Trophoblast cell (in vitro differentiated cells and primary cell): ENCODE measurements at places on chromosomes 3 and 15.
A peak's percentile ranks its signal among the peaks of the same experiment; 100 is the strongest.

- no peaks in the 10 kb centered on the region for H3K4me1 ChIP-seq
- no peak for DNase-seq
- no peaks in the 10 kb centered on the region for H3K27me3 ChIP-seq
- no peaks in the 10 kb centered on the region for H3K36me3 ChIP-seq
- no peak overlapping the region for H3K4me3 ChIP-seq
- no peak overlapping the region for H3K27ac ChIP-seq
Measured at GRCh38 chr3:38562467-38562925, 66.4 kb downstream of the EXOG start.

DNA sequence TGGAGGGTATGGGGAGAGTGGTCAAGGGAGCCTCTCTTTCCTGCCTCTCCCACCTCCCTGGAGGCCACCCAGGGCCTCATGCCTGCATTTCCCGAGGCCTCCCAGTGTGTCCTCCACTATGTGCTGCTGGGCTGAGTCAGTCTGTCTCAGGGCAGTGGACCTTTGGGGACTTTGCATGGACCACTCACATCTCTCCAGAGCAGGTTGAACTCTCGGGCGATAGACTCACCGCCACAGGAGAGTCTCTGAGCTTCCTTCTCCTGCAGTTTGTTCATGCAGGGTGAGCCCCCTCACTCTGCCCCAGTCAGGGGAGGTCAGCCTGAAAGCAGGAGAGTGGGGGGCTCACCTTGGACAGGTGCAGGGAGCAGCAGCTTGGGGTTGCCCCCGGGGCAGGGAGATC is 60.5 kb upstream of the SEC22A start:
- H3K4me1 ChIP-seq: peaks cover 7% of the 10 kb centered on the region
- peaks cover 53% of the 10 kb centered on the region for H3K36me3 ChIP-seq
- no peak overlapping the region for H3K27ac ChIP-seq
- no peak for DNase-seq
- H3K27me3 ChIP-seq: no peaks in the 10 kb centered on the region

DNA sequence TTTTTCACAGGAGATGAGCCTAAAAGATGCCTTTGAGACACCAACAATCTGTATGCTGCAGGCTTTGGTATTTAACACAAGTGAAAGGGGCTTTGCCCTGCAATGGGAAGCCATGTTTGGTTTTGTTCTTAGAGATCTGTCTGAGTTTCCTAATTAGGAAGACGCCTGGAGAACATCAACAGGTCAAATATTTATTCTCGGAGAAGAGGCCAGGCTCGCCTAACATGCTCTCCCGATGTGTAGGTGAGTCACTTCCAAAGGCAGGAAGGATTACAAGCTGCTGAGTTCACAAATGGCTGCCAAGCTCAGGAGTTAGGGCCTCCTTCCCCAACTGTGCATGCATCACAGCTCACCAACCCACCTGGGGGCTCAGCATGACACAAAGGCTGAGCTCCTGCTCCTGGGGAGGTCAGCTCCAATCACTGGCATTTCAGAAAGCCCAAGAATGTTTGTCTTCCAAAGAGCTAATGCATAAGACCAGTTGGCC is 119.5 kb upstream of the PRICKLE2 start:
- H3K4me1 ChIP-seq: peaks cover 40% of the 10 kb centered on the region
- H3K4me3 ChIP-seq: no peak overlapping the region
- no peaks in the 10 kb centered on the region for H3K36me3 ChIP-seq
- no peaks in the 10 kb centered on the region for H3K27me3 ChIP-seq

GRCh38 chr3:33798113-33798417 is 365 bp upstream of the PDCD6IP start:
- DNase-seq: no peak
- no peaks in the 10 kb centered on the region for H3K4me1 ChIP-seq
- peak overlapping the region; percentile 6 for H3K27ac ChIP-seq
- H3K4me3 ChIP-seq: peak overlapping the region; percentile 97
- no peaks in the 10 kb centered on the region for H3K27me3 ChIP-seq

- no peaks in the 10 kb centered on the region for H3K27me3 ChIP-seq
- DNase-seq: no peak
- H3K4me3 ChIP-seq: no peak overlapping the region
- H3K36me3 ChIP-seq: no peaks in the 10 kb centered on the region
- H3K27ac ChIP-seq: no peak overlapping the region
- peaks cover 2% of the 10 kb centered on the region for H3K4me1 ChIP-seq
Measured at GRCh38 chr15:81263477-81263876, 60.5 kb downstream of the STARD5 start.

DNA sequence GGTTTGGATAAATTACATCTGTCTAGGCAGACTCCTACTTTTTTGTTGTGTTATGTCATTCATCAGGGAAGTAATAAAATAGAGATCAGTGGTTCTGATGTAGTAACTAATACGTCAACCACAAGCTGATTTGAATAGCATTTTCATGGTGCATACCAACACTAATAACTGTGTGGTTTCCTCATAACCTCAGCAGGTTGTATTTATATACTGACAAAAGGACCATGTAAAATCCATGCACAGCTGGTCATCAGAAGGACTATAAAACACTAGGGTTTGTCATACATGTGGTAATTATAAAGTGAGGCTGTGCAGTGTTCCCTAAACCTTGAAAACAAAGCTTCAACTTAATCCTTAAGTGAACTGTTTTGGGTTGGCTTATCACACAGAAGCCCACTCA is 216.8 kb upstream of the RBMS3 start:
- no peak overlapping the region for H3K27ac ChIP-seq
- no peak for DNase-seq
- H3K27me3 ChIP-seq: no peaks in the 10 kb centered on the region
- H3K36me3 ChIP-seq: no peaks in the 10 kb centered on the region

GRCh38 chr3:111767756-111768445 is 91.2 kb upstream of the PHLDB2 start:
- H3K27me3 ChIP-seq: no peaks in the 10 kb centered on the region
- no peaks in the 10 kb centered on the region for H3K36me3 ChIP-seq
- DNase-seq: no peak
- H3K27ac ChIP-seq: no peak overlapping the region

DNA sequence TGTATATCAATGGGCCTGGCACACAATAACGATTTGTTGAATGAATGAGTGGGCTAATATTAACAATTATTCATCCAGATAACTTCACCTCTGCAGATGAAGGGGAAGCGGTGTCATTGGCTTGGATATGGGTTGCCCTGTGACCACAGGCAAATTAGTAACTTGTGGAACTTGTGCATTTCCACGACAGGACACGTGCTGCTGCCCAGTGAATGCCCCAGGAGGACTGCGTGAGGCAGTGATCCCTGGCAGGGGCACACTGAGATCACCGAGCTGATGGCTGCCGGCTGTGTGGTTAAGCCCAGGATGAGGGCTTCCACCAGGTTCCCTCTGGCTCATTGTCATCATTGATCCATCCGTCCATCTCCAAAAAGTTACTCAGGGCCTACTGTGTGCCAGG is 84.1 kb upstream of the HACD2 start:
- no peaks in the 10 kb centered on the region for H3K27me3 ChIP-seq
- no peak for DNase-seq
- no peak overlapping the region for H3K27ac ChIP-seq
- peaks cover 26% of the 10 kb centered on the region for H3K36me3 ChIP-seq

GRCh38 chr3:129087138-129087702 is 26.6 kb downstream of the GP9 start:
- H3K27ac ChIP-seq: no peak overlapping the region
- H3K27me3 ChIP-seq: no peaks in the 10 kb centered on the region
- H3K4me1 ChIP-seq: no peaks in the 10 kb centered on the region
- no peak overlapping the region for H3K4me3 ChIP-seq

- no peaks in the 10 kb centered on the region for H3K36me3 ChIP-seq
- DNase-seq: no peak
- no peaks in the 10 kb centered on the region for H3K27me3 ChIP-seq
- H3K4me1 ChIP-seq: peaks cover 2% of the 10 kb centered on the region
- no peak overlapping the region for H3K4me3 ChIP-seq
Measured at GRCh38 chr3:31521468-31521867, 11.3 kb upstream of the STT3B start.

DNA sequence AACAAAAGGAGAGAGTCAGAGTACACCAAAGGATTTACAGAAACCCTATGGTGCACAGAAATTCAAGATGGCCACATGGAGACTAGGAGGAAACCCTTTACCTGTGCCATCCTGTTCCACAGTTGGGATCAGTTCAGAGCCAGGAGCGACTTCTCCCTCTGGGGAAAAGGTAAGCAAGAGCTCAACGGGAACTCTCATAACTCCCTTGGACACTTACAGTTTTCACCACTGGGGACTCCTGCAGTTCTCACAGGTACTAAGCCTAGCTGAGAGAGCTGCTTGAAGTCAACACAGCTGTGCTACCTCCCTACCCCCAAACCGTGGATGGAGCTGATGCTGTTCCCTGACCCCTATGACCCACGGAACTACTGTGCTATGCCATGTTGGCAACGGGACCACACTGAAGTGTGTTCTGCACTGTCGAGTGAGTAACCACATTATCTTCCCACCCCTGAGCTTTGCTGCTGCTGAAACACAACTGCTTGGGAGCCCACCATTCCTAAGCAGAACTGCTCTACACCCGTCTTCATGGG is 606.8 kb downstream of the GBE1 start:
- no peaks in the 10 kb centered on the region for H3K4me1 ChIP-seq
- H3K36me3 ChIP-seq: no peaks in the 10 kb centered on the region
- no peaks in the 10 kb centered on the region for H3K27me3 ChIP-seq
- no peak overlapping the region for H3K27ac ChIP-seq

GRCh38 chr3:46607603-46608028 is 4.7 kb upstream of the FAM240A start:
- peak; percentile 17 for DNase-seq
- no peaks in the 10 kb centered on the region for H3K27me3 ChIP-seq
- H3K27ac ChIP-seq: no peak overlapping the region
- no peak overlapping the region for H3K4me3 ChIP-seq
- H3K36me3 ChIP-seq: no peaks in the 10 kb centered on the region
- H3K4me1 ChIP-seq: no peaks in the 10 kb centered on the region

DNA sequence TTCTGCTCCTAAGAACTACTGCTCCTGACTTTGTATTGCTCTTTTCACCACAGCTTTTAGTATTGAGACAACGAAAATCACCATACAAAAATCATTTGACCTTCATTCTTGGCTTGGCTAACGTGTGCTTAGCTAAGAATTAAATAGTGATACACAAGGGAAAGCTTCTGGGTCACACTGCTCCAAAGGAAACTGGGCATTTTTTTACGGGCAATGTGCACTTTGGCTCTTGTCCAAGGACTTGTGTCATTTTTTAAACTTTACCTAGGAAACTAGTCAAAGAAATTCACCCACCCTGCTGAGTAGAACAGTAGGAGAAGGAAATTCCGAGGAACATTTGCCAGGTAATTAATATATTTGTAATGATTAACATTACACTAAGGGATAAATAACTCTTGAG is 19.8 kb downstream of the WDR72 start:
- no peak for DNase-seq
- no peaks in the 10 kb centered on the region for H3K4me1 ChIP-seq
- no peak overlapping the region for H3K4me3 ChIP-seq
- no peaks in the 10 kb centered on the region for H3K27me3 ChIP-seq
- no peak overlapping the region for H3K27ac ChIP-seq

DNA sequence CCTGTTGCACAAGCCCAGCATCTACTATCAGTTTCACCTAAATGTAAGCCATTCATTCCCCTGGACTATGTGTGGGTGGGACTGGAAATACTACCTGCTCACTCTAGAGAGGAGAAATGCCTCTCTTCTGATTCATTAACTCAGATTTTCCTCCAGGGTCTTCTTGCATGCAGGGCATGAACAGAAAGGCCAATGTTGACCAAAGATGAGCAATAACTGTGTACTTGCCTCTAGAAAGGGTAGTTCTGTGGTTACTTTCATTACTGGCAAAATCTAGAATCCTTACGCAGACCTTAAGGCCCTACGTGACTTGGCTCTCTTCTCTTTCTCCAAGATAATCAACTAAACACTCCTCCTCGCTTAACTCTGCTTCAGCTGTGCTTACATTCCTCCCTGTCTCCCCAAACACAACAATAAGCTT is 81.4 kb upstream of the PSMD6 start:
- DNase-seq: peak; percentile 28
- H3K4me3 ChIP-seq: no peak overlapping the region
- peak overlapping the region; percentile 52 for H3K27ac ChIP-seq
- H3K36me3 ChIP-seq: peaks cover 10% of the 10 kb centered on the region
- H3K27me3 ChIP-seq: no peaks in the 10 kb centered on the region
- H3K4me1 ChIP-seq: peaks cover 39% of the 10 kb centered on the region

DNA sequence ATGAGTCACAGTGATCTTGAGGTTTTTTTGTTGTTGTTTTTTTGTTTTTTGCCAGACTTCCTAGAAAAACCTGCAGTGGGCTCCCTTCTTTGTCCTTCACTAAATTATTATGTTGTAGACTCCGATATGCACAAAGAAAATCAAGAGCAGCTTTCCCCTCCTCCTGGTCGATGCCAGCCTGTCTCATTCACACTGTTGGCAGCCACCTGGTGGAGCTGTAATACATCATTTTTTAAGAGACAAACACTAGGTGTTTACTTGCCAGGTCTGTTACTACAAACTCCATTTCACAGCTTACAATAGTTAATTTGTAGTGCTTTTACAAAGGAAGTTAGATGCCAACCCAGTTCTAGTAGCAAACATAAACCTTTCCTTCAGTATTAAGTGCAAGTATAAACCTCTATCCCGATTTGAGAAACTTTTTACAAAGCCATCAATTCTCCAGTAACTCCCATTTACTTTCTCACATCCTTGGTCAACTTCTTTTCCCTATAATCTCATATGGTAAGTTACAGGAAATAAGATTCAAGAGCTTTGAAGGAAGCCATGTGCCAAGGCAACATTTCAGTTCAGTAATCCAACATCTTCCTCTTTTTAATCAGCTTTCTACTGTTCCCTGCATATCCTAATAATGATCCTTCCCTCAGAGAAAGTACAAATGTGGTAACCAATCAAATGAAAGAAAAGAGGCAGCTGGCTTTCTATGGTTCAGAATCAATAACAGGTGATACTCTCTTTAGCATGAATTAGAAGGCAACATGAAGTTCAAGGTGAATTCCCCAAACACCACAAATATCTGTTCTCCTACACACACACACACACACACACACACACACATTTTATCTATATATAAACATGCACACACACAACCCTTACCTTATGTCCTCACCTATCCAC is 14.0 kb downstream of the AAGAB start:
- H3K4me3 ChIP-seq: no peak overlapping the region
- H3K36me3 ChIP-seq: no peaks in the 10 kb centered on the region
- no peak for DNase-seq
- H3K4me1 ChIP-seq: peaks cover 4% of the 10 kb centered on the region
- no peaks in the 10 kb centered on the region for H3K27me3 ChIP-seq
- H3K27ac ChIP-seq: no peak overlapping the region

DNA sequence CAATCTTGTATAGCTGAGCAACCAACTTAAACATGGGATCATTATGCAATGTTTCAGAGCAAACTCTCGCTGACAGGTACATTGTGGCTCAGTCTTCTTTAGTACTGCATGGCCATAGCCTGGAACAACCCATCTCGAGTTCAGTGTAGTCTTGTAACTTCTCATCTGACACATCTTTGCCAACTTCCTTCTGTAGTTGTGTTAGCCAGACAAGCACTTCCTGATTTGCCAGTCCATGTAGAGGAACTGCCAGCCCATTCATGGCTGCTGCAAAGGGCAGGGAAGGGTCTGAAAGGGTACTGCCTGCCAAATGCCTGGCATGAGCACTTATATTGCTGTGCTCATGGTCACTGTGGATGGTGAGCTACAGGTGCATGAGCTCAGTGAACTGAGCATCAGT is 49.2 kb upstream of the CCDC54 start:
- H3K36me3 ChIP-seq: no peaks in the 10 kb centered on the region
- H3K27me3 ChIP-seq: no peaks in the 10 kb centered on the region
- no peak overlapping the region for H3K4me3 ChIP-seq
- DNase-seq: no peak
- H3K4me1 ChIP-seq: no peaks in the 10 kb centered on the region

- no peak overlapping the region for H3K4me3 ChIP-seq
- H3K36me3 ChIP-seq: no peaks in the 10 kb centered on the region
- no peaks in the 10 kb centered on the region for H3K27me3 ChIP-seq
- no peaks in the 10 kb centered on the region for H3K4me1 ChIP-seq
Measured at GRCh38 chr3:114718071-114718897, 424.5 kb downstream of the TIGIT start.
